Stimulated activated CD8-positive, alpha-beta memory T cell treated with anti-CD3 and anti-CD28 coated beads, Interleukin-4, amount 100 ng/mL, for 4 hours (primary cell): ENCODE measurements at places on chromosomes 6 and 20.

GRCh38 chr6:2909718-2910117, 6.6 kb upstream of the SERPINB9 start:
- no peak for DNase-seq

GRCh38 chr20:33400812-33401183, 521 bp downstream of the CDK5RAP1 start:
- no peak for DNase-seq

GRCh38 chr20:57685146-57685758, 24.6 kb downstream of the PMEPA1 start:
- DNase-seq = no peak

- DNase-seq = no peak
Observed at GRCh38 chr6:159008656-159009288, 8.8 kb upstream of the RSPH3 start.

DNA sequence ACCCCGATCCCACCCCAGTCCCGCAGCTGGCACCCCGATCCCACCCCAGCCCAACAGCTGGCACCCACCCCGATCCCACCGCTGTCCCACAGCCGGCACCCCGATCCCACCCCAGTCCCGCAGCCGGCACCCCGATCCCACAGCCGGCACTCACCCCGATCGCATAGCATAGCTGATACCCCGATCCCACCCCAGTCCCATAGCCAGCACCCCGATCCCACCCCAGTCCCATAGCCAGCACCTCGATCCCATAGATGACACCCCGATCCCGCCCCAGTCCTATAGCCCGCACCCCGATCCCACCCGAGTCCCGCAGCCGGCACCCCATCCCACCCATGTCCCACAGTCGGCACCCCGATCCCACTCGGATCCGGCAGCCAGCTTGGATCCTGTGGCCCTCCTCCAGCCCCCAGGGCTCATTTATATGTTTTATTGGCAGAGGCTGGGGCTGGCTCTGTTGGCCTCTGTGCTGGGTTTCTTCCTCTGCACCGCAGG, 897 bp upstream of the GMEB2 start:
- DNase-seq = no peak

DNA sequence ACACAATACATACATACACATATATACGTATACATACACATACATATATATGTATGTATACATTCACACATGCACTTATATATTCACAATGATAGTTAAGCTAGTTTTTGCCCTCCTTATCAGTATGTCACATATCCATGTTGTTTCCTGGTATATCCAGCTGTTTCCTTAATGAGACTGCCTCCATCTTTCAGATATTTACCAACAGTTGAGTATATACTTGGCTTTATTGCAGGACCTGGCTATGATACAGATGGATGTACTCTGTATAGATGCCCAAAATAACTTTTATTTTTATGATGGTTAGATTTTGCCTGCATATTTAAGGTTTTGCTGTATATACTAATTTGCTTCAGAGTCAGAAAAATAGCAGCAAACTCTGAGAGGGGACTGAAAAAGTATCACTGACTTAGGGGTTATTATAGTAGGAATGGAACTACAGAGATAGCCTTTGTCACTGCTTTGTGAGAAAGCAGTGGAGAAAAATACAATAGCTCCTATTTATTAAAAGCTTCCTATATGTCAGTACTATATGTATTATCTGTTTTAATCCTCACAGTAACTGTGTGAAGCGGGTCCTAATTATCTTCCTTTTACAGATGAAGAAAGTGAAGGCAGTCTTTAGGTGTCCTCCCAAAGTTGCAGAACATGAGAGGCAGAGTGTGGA, 35.5 kb downstream of the CARMIL1 start:
- DNase-seq = no peak

DNA sequence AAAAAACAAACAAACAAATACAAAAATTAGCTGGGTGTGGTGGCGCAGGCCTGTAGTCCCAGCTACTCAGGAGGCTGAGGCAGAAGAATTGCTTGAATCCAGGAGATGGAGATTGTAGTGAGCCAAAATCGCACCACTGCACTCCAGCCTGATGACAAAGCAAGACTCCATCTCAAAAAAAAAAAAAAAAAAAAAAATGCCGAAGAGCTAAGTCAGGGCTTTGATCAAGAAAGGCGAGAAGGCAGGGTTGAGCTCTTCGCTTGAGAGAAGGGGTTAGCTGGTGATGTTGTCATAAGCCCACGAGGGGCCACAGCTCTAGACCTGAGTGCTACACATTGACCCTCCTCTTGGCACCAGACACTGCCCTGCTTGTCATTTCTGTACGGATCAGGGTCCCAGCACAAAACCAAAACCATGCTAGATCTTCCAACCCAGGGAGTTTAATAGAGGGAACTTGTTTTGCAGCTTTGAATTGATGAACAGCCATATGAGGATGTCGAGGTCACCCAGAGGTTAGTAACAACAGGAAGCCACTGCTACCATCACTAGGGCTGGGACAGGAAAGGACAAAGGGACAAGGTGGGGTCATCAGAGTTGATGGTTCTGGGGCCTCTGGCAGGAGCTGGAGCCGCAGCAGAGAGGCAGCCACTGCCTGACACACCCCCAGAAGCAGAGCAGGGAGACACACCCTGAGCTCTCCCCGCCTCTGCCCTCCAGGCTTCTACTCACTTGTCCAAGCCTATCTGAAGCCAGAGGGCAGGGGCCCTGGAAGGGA, 122.7 kb downstream of the SNX5 start:
- DNase-seq = no peak

GRCh38 chr6:12163149-12163548, 127.0 kb upstream of the EDN1 start:
- no peak for DNase-seq

- no peak for DNase-seq
Observed at GRCh38 chr20:34922654-34923381, 32.8 kb downstream of the GSS start.

DNA sequence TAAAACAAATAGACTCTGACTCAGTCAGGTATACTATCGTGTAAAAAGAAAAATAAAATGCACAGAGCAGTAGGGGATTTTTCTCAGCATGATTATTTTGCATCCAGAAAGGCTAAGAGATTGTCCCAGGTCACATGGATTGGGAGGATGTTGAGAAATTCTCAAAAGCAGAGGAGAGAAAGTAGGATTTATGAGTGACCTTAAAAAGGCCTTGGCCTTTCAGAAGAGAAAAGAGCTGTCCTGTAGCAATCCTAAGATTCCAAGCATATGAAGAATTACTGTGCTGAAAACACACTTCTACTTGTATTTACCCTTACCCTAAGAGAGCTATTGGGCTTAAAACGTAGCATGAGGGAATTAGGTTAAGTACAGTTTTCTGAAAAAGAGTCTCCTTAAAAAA, 149.7 kb upstream of the ENPP5 start:
- DNase-seq = no peak

DNA sequence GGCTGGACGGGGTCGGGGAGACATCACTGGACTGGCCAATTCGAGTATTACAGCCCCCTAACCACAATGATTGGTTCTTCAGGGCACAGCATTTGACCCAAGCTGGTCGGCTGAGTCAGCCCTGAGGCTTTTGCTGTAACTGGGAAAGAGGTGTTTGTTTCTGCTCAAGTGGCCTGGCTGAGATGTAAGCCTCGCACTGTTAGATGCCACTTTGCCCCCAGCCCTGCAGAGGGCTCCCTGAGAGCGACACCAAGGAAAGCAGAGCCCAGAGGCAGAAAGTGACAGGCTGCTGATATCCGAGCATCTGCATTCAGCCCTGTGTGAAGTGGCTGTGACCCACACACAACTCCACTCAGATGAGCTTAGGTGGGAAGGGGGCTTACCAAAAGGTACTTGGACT, 19.4 kb downstream of the ERGIC3 start:
- DNase-seq = no peak

- no peak for DNase-seq
Observed at GRCh38 chr20:62339647-62340062, 27.5 kb downstream of the LAMA5 start.

DNA sequence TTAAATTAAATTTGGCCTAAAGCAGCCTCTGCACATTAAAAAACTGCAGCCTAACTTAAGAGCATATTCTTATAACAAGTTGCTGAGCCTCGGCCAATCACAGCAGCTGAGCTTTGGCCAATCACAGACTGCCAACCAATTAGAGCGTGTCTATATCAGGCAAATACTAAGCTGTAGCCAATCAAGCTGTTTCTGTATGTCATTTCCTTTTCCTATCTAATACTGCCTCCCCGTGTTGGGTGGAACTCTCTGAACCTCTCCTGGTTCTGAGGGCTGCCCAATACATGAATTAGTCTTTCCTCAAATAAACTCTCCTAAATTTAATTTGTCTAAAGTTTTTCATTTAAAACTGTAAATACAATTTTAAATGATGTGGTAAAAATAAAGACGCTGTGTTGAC, 3.9 kb upstream of the TMEM244 start:
- no peak for DNase-seq

DNA sequence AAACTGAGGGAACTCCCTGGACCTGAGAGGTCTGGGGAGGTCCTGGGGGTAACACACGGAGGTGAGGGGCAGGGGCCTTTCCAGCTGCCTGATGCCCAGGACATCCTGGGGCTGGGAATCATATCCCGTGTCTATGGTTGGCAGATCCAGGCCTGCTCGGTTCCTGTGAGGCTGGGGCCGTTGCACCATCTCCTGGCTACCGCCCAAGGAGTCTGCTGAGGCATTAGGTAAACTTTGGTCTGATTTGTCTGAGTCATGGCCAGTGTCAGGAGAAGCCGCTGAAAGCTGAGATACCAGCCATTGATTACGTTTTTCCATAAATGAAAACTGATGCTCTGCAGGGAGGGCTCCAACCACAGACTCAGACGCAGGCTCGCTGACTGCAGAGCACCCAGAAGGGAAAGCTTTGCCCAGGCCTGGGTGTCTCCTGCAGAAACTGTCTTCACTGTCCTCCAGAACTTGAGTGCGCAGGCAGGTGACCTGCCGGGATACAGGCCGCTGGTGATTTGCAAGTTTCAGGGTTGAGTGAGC, 14.2 kb downstream of the TRAF3IP2 start:
- DNase-seq = no peak

DNA sequence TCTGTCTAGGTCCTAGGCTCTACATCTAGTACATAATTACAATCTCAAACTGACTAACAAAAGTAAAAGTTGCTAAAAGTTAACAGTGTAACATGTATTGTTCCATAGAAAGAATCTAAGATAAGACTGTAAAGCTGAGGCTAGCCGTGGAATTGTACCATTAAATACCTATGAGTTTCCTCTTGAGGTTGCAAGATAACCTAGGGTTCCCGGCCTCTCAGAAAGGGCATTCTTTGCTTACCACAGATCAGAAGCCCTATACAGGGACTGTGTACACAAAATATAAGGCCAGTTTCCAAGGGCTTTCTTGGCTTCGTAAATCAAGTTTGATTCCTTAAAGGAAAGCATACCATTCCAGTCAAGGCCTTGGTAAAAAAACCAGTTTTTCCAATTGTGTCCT, 11.5 kb upstream of the SLC52A3 start:
- no peak for DNase-seq

DNA sequence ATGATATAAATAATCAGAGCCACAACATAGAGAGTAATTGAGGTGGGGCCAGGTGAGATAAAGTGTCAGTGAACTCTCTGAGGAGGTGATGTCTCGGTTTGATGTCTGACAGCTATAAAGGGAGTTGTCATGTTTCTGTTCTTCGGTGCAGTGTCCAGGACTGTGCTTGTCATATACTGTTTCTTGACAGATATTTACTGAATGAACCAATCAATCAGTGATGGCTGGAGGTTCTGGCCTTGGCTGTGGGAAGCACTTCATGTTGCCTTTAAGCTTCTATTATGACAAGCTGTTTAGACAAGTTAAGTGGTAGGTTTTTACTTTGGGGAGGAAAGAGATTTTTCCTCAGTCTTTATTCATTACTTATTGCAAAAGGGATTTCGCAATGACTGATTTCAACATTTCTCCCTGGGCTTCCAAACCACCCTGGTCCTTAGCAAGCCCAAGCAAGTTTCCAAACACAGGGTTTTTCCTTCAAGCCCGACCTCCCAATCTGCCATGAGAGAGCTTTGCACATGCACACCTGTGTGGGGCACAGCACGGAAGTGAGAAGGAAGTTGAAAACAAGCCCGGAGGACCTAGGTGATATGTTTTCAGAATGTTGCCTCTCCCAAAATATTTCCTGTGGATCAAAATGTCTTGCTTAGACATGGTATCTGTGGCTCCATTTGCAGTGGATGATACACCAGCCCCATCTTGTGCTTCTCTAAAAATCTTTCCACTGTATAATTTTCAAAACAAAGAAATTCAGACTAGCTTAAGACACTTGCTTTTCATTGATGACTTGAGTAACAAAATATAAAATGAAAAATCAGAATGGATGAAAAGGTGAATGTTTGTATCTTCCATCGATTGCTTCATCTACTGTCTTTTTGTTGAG, 567.3 kb upstream of the BTBD3 start:
- DNase-seq = no peak

- DNase-seq = no peak
Observed at GRCh38 chr6:9204171-9204570, 768.8 kb upstream of the SLC35B3 start.

GRCh38 chr6:156029286-156029985, 573.8 kb upstream of the NOX3 start:
- DNase-seq = no peak

DNA sequence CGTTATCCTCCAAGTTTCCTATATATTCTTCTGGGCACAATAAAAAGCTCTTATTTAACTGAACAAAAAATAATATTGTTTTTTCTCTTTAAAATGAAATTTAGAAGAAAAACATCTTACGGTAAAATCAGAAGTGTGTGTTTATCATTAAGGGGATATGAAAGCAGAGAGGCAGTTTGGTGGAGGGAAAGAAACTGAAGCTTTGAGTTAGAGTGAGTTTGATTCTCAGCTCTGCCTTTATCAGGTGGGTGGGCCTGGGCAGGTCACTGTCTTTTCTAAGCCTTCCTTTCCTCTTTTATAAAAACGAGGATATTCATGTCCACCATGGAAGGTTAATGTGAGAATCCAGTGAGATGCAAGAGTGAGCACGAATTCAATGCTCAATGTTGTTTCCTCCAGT, 379.8 kb upstream of the CNR1 start:
- DNase-seq = no peak

GRCh38 chr20:7772371-7772770, 167.9 kb downstream of the HAO1 start:
- no peak for DNase-seq
